Brain microvascular endothelial cell (primary cell): ENCODE measurements at places on chromosomes 13 and 19.

GRCh38 chr19:48644839-48645619 lies 958 bp downstream of the CA11 start:
- peak; percentile 69 for DNase-seq

DNA sequence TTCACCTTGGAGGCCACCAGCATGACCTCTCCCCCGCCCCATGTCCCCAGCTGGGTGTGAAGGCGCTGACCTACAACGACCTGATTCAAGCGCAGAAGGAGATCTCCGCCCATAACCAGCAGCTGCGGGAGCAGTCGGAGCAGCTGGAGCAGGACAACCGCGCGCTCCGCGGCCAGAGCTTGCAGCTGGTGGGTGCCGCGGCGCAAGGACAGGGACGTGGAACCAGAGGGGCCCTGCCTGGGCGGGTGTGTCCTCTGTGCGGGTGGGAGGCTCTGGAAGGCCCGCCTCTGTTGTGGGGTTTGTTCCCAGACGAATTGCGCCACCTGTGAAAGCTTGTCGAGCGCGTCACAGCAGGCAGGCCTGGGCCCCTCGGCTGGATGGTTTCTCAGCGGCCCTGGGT lies 22.3 kb downstream of the PLEKHJ1 start:
- no peak for DNase-seq

DNA sequence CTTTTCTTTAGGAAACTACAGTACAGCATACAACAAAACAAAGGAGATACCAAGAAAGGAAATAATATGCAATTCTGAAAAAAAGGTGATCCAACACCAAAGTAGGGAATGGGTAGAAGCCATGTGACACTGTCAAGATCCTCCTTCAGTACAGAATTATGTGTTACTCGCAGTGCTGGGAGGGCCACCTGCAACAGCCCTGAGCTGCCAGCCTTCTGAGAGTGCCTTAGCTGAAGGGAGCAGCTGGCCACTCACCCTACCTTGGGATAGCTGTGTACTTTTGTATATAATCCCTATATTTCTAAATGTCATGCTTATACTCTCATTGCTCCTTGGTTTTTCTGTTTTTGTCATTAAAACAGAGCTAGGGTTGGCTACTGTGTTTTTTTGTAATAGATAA lies 1518.2 kb upstream of the PCDH20 start:
- DNase-seq, result no peak

DNA sequence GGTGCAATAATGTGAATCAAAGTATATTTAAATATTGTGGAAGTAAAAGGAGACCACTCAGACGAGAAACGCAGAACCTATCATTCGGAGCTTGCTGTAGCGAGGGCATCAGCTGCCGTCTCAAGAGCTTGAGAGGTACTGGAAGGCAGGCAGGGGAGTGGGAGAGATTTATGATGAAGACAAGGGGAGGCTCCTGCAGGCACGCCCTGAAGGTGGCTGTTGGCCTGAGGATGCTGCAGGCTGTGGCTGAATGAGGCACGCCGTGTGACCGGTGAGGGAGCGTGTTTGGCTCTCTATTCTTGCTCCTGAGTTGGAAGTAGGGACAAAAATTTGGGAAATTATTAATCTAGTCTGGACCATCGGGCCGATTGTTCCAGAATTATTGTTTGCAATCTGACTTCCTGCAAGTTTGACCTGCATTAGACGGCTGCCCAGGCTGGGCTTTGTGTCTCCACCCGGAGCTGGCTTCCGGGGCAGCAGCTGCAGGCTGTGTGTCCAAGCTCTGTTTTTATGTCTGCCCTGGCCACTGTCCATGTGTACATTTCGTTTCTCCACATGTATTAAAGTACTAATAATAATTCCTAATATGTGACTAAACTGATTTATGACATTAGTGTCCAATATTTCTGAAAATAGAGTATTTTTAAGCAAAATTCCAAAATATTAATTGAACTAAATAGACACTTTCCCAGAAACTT lies 91.1 kb upstream of the ANKRD10 start:
- DNase-seq, result peak; percentile 34
